ENCODE measurements at places on chromosomes 5 and 9. TPM values are rescaled to one million over a fixed set of nuclear protein-coding genes. Genes with fewer than 3 reads are reported as not detected.
A peak's percentile ranks its signal among the peaks of the same experiment; 100 is the strongest.

DNA sequence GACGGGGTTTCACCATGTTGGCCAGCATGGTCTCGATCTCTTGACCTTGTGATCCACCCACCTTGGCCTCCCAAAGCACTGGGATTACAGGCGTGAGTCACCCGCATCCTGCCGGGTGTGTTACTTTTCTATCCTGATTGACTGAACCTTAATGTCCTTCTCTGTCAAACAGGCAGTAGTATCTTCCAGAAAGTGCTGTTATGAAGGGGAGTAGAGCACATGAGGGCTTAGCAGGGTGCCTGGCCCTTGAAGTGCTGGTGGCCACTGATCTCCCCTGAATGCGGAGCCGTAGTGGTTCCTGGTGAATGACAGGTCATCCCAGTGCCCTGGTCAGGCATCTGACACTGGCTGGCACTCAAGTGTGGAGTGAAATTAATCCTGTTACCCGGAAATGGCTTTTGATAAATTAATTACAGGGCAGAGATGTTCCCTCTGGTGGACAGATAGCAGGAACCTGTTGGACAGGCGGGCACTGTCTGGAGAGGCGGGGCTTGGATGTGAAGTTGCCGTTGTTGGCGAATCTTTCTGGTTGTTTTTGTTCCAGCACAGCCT is 28.4 kb downstream of the PRRC2B start:
- peak; percentile 53 for DNase-seq

- DNase-seq = no peak
Observed at GRCh38 chr9:88390371-88390990, 2.2 kb downstream of the SPIN1 start.

DNA sequence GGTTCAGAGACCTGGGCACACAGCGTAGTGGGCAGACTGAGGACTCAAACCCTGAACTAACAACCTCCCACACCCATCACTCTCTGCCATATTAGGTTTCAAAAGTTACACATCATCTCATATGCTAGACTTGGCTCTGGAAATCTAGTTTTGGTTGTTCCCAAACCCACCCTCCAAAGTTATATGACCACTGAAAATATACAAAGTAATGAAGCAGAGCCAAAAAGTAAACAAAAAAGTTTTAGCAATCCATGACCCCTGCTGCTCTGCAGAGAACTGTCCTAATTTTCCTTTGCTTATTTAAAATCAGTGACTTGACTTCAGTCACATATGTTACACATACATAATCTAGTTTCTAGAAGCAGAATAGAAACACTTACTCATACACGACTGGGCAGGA is 155.6 kb upstream of the TAS2R1 start:
- DNase-seq = no peak

DNA sequence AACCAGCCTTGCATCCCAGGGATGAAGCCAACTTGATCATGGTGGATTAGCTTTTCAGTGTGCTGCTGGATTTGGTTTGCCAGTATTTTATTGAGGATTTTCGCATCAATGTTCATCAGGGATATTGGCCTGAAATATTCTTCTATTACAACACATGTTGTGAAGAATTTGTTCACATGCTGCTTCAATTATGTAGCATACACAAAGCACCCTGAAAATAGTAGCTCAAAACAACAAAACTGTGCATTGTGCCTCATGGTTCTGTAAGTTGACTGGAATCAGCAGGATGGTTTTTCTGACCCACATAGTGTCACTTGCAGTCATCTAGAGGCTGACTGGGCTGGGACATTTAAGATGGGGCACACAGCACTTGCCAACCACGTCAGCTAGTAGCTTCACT is 193.9 kb downstream of the SYK start:
- no peak for DNase-seq

- DNase-seq = no peak
Observed at GRCh38 chr9:136061405-136061804, 33.7 kb downstream of the NACC2 start.

GRCh38 chr5:123089914-123090660 is 1.0 kb downstream of the PRDM6 start:
- no peak for DNase-seq

DNA sequence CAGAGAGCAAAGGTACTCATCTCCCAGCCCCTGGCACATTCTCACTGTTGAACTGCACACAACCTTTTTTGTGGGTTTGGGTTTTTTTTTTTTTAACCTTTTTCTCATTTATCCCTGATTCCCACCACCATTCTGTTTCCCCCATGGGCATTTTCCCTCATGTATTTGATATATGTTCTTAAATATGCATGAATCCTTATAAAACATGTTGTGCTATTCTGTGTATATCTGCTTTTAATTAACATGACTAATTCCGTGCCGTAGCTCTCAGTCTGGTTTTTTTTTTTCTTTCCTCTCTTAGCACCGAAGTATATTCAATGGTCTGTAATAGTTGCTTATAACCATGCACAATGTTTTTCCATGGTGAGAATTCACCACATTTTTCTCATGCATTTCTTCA is 204.5 kb downstream of the RGS3 start:
- DNase-seq = no peak

DNA sequence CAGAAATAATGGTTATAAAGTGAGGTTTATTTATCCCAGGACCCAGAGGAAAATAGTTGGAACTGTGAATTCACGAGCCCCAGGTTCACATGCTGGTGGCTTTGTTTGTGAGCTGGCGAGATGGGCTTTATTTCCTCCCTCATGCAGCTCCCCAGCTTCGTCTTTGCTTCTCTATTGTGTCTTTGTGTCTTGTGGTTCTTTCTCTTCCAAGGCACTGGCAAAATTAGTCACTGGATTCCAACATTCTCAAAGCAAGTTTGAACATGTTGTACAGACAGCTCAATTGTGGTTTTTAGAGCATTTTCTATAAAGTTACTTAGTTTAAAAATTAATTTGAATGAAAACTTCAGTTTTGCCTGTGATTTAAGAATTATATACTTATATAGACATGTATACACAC is 7.2 kb downstream of the NDUFS6 start:
- DNase-seq = peak; percentile 81

- no peak for DNase-seq
Observed at GRCh38 chr5:1529498-1529897, 5.7 kb upstream of the LPCAT1 start.

- peak; percentile 86 for DNase-seq
Observed at GRCh38 chr9:22446589-22446949, at the start of gene DMRTA1. Gene DMRTA1, plus strand, starts transcription at chr9:22446824. Its CDS starts 242 bp downstream, at chr9:22447066.

DNA sequence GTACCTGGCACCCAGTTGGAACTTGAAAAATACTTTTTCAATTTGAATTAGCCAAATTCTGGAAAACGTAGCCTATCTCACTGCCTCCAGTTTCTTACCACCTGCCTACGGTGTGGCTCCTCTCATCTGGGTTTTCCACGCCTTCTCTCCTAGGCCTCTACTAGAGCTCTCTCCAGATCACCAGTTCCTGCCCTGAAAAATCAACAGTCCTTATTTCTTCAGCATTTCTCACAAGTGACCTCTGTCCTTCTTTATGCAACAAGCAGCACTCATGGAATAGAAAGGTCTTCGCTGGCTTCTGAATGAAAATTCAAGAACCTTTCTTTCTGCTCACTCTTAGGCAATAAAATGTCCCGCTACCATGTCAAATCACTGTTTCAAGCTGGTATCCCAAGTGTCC is 64.8 kb downstream of the PIP5K1B start:
- DNase-seq = no peak

DNA sequence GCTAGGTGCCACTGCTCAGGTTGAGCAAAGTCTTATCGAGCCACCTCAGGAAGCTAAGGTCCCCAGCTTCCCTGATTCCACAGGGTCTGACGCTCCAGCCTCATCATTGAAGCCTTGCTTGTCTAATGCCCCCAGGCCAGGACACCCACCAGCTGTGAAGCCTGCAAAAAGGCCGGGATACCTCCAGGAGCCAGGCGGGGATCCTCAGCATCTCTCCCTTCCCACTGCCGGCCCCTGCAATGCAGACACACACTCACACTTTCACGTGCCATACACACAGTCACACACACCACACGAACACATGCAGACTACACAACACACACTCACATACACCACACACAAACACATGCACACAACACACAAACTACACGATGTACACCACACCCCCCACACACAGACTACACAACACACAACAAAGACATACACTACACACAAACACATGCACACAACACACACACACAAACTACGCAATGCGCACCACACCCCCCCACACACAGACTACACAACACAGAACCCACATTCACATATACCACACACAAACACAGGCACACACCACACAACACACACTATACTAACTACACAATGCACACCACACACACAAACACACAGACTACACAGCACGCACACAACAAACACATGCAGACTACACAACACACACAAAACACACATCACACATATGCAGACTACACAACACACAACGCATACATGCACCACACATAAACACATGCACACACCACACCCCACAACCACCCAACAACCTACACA is 17.8 kb upstream of the S1PR3 start:
- DNase-seq = no peak

DNA sequence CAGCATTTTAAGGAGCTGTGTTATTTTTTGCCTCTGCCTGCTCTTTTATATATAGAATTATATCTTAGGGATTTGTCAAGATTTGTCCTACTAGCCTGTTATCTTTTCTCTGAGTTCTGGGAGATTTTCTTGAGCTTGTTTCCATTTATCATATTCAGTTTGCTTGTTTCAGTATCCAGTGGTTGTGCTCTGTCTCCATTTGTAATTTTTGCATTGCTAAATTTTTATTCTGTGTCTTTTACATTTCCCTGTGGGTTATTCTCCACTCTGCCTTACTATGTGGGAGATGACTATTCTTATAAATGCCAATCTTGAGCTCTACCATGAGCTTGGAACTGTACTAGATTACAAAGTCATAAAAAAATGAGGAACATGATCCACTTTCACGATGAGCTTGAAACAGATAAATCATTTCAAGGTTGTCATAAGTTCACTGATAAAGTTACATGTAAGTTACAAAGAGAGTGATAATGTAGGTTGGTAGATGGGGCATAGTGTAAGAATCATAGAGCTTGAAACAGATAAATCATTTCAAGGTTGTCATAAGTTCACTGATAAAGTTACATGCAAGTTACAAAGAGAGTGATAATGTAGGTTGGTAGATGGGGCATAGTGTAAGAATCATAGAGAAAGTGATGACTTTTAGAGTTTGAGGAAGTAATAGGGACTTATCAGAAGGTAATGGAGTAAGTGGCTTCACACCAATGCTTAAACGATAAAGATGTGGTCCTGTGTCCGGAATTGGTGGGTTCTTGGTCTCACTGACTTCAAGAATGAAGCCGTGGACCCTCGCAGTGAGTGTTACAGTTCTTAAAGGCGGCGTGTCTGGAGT is 287.3 kb downstream of the ADGRV1 start:
- DNase-seq = no peak

GRCh38 chr5:168992687-168993086 is 308.3 kb downstream of the SLIT3 start:
- DNase-seq = no peak

GRCh38 chr5:160462167-160462566 is 40.5 kb downstream of the PTTG1 start:
- DNase-seq = no peak

GRCh38 chr5:76372323-76373054 is 30.6 kb upstream of the IQGAP2 start:
- DNase-seq = peak; percentile 80

DNA sequence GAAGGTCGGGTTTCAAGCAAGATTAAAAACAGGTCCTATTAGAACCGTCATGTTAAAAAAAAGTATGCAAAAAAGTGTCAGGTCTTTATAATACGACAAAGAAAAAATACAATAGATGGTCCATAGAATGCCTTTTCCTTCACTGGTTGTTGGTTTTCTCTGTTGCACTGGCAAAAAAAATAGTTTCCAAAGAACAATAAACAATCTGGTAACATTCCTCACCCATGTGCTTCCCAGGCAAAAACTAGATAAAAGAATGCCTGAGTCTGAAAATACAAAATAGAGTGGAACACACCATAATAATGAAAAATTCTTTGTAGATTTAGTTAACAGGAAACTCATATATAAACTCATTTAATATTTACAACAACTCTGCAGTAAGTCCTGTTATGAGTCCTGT is 590.0 kb upstream of the DMAC1 start:
- no peak for DNase-seq

DNA sequence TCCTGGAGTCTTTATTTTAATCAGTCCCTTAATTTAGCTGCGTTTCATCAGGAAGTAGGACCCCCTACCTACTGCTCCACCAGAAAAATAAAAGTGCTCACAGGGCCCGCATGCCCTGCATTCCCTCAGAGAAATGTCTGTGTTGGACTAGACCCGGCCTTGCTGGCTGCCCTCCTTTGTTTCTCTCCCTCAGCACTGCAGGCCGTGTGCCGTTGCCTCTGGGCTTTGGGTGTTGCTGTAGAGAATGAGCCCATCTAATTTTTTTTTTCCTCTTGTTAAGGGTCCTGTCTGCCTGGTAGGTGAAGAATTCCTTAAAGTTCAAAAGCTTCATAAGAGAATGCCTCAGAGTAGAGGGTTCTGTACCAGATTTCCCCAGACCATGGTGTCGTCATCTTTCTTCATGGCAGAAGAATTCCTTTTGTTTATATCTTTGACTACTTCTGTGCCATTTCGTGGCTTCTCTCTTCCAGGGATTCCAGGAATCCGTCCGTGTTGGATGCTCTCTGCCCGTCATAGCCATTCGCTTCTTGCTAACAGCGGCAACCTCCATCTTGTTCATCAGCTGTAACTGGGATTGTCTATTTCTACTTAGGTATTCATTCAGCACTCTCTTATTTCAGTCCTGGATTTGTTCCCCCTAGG is 49.8 kb upstream of the ANGPTL2 start:
- DNase-seq = no peak

GRCh38 chr5:35246411-35246810 is 16.1 kb upstream of the PRLR start:
- DNase-seq = no peak

PCDHGA1 gene
- total RNA-seq = 7.1 TPM

ZNF367 gene
- total RNA-seq = 19.6 TPM

LCNL1 gene
- total RNA-seq = not detected

TAF9 gene
- total RNA-seq = 84.4 TPM

ENHO gene
- 0.29 TPM for total RNA-seq

ADAMTS6 gene
- total RNA-seq = 28.7 TPM

GABBR2 gene
- total RNA-seq = not detected

FOXD4L5 gene
- total RNA-seq = 0.06 TPM

CCL27 gene
- total RNA-seq = not detected

CA9 gene
- total RNA-seq = 2.4 TPM

PCDHGB2 gene
- 12.5 TPM for total RNA-seq

Measured in LHCN-M2 (cell line).